ENCODE measurements at places on chromosomes 6 and 20.

DNA sequence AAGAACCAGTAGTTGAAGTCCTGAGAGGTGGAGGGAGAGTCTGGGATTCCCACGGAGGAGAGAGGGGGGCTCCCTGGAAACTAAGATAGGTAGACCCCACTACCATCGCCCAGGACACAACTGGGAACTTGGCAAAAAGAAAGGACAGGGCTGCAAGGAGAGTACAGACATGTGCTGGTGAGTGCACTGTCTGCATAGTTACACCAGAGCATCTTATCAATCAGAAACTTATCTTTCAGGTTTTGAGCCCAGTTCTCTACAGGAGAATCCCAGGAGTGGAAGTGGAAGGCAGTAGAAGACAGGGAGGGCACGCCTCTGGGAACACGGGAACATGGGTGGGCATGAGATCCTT, 12.2 kb downstream of the NFKBIL1 start:
- DNase-seq = no peak

DNA sequence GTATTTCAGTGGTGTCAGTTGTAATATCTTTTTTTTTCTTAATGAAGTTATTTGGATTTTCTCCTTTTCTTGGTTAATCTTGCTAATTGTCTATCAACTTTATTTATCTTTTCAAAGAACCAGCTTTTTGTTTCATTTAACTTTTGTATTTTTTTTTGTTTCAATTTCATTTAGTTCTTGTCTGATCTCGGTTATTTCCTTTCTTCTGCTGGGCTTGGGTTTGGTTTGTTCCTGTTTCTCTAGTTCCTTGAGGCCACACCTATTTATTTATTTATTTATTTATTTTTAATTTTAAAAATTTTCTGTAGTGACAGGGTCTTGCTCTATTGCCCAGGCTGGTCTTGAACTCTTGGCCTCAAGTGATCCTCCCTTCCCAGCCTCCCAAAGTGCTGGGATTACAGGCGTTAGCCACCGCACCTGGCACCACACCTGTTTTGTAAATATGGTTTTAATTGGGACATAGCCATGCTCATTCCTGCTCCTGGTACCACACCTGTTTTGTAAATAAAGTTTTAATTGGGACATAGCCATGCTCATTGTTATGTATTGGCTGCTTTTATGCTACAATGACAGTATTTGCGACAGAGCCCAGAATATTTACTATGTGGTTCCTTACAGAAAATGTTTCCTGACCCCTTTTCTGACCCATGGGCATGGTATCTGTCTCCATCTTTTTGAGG, 22.2 kb downstream of the KDM1B start:
- DNase-seq = no peak

GRCh38 chr6:30779850-30780641, 35.7 kb upstream of the IER3 start:
- no peak for DNase-seq

DNA sequence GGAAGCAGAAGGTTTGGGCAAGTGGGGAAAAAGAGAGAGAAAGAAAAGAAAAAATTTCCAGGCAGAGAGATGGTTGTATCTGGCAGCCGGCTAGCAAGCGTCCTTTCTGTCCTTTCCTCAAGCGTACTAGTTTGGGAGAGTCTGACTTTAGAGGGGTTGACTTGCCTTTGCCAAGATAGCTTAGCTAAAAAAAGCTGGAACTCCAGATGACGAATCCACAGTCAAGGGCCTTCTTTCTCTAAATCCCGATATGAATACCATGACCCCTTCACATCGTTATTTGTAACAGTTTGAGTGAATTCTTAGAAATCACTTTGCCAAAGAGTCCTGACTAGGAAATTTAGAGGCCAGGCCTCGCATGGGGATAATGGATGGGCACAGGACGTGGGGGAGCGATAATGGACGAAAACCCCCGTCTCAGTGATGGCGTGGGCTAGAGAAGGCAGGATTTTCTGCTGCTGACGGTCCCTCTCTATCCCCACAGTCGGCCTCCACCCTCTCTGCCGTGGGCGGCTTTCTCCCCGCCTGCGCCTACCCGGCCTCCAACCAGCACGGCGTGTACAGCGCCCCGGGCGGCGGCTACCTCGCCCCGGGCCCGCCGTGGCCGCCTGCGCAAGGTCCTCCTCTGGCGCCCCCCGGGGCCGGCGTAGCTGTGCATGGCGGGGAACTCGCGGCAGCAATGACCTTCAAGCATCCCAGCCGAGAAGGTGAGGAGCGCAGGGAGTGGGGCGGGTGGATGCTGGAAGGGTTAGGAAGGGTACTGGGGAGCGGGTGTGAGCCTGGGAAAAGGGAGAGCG, 3.5 kb downstream of the PAX1 start:
- DNase-seq = no peak

- no peak for DNase-seq
Observed at GRCh38 chr6:53805016-53805415, 10.2 kb downstream of the LRRC1 start.

DNA sequence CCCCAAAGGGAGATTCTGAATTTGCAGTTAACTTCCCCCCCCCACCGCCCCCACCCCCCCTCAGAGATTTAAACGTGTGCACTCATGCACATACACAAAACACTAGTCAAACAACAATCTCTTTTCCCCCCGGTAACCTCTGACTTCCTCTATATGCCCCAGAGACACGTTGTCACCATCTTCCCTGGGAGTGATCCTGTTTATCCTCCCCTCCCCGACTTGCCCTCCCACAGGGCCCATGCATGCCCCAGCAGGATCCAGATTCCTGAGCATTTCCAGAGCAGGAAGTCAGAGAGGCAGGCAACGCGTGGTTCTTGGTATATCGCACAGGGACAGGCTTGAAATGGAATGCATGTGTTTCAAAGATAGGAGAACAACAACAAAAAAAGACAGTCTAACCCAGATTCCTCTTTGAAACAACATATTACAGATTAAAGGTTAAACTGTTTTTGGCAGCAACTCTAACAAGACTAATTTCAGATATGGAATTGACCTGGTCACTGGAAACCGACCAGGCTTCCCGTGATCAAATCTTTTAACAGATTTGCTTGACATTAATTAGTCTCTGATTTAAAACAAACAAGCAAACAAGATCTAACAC, 1.3 kb downstream of the BLCAP start:
- no peak for DNase-seq

All from hippocampal formation (tissue), 2 donors.